Stimulated activated CD4-positive, alpha-beta T cell treated with anti-CD3 and anti-CD28 coated beads, TNF-alpha, amount 100 ng/mL, for 4 hours (primary cell): ENCODE measurements at places on chromosomes 5 and 9.

GRCh38 chr9:78940121-78940855 is 631.5 kb upstream of the TLE4 start:
- DNase-seq = no peak

DNA sequence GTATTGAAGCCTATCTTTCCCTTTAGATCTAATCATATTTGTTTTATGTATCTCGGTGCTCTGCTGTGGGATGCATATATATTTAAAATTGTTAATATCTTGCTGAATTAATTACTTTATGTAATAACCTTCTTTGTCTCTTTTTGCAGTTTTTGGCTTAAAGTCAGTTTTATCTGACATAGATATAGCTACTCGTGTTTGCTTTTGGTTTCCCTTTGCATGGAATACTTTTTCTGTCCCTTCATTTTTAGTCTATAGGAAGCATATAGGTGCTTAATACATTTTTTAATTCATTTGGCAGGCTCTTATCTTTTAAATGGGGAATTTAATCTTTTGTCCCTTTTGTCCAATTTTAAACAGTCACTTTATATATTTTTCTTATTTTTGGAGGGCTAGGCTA is 360.6 kb upstream of the PRR16 start:
- DNase-seq = no peak

- DNase-seq = no peak
Measured at GRCh38 chr9:7536310-7536939, 263.2 kb downstream of the DMAC1 start.

DNA sequence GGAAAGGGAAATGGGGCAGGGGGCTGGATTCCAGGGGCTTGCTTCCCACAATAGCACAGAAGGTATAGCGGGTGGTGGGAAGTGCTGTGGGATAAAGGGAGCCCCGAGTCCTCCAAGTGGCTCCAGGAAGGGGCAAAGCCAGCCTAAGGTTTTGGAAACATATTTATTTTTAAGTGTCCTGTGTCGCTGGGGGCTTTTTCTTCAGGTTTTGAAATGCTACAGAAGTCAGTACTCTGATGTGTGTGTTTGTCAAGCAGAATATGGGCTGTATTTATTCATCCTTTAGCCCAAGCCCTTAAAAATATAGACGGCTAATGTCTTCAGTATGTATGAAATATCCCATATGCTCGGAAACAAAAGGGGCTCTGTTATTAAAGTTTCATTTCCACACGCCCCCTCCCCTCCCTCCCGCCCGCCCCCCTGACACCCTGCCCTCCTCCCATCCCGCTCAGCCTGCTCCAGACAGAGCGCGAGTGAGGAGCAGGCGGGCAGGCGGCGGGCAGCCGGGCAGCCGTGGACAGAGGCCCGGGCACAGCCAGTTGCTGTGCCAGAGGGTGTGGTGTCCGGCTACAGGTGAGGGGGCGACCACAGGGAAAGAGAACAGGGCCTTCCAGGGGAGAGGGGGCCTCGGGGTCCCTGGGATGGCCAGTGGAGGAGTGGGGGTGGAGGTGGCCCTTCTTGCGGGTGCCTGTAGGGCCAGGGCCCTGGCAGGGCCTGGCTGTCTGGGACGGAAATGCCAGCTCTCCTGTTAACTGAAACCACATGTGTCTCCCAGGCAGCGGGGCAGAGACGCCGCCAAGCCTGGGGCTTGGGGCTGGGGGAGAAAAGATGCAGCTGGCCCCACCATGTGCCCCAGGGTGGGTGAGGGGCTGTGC is 39.6 kb upstream of the SYNPO start:
- no peak for DNase-seq

DNA sequence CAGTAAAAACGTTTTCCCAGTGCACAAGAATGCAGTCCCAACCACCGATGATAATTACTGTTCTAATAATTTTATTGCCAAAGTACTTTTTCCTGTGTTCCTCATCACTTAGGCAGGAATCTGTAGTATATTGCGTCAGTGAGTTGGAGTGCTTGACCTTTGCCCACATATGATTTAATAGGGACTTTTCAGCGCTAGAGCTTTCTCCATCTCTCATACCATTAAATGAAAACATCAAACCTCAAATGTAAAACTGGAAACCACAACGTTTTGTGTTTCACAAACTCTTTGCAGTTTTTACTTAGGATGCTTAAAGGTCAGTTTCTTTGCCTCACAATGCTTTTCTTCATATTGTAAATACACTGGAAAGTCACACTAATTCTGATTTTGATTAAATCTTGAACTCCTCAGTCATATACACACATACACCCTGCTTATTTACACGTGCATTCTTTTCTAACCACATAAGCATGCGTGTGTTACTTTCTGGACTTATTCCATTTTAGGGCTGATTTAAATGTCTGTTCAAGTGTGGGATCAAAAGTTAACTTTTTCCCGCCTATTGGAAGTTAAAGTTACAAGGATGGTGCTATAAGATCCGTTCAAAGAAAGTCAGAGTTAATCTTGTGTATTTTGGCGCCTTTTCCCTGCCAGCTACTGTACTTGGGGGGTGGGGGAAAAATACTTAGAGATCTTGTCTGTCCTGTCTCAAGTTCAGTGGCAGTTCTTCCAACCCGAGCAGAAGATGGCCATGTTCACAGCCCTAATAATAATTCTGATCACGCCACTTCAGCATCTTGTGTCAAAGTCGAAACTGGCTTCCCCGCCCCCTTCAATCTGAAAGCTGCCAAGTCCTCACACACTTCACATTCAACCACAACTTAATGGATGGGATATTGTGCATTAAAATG is 6.6 kb upstream of the NFIB start:
- no peak for DNase-seq

DNA sequence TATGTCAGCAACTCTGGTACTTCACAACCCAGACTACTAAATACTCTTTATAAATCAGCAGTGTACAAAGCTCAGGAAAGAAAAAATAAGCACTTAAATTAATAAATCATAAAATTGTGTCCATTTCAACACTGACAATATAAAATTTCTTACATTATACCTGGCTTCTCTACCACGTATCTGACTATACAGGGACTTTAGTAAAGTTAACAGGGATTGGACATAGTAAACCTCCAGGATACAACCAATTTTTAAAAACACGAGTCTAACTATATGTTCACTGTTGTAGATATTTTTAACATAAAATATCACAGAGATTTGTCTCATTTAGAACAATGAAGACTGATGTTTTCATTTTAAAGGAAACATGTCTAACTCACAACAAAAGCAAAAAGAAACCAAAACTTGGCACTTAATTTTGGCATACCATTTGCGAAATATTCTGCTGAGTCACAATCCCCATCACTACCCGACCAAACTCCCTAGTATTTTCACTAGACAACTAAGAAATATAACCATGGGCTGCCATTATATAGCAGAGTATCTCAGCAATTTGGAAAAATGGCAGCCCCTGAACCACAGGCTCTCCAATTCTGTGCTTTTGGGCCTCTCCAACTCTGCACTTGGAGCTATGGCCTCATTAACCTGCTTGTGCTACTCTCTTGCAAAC is 14.4 kb downstream of the FAM169A start:
- no peak for DNase-seq

- DNase-seq = no peak
Measured at GRCh38 chr5:149834246-149834855, 104.2 kb downstream of the PPARGC1B start.

- DNase-seq = no peak
Measured at GRCh38 chr9:83327750-83328622, 210.2 kb downstream of the FRMD3 start.

DNA sequence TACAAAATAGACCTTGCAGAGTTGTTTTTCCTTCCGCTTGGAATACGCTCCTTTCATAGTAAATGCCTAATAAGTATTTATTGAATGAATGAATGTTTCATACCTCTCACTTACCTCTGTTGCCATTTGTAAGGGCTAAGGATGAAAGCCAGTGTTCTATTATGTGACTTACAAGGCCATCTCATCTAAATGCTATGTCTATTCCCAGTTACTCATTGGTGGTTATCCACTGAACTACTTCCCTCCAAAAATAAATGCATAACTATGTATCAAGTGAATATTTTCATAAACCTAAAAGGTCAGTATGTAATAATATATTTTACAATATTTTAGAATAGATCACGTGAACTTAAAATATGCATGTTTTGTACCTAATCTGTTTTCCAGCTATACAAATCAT is 670.5 kb upstream of the RGMB start:
- DNase-seq = no peak

DNA sequence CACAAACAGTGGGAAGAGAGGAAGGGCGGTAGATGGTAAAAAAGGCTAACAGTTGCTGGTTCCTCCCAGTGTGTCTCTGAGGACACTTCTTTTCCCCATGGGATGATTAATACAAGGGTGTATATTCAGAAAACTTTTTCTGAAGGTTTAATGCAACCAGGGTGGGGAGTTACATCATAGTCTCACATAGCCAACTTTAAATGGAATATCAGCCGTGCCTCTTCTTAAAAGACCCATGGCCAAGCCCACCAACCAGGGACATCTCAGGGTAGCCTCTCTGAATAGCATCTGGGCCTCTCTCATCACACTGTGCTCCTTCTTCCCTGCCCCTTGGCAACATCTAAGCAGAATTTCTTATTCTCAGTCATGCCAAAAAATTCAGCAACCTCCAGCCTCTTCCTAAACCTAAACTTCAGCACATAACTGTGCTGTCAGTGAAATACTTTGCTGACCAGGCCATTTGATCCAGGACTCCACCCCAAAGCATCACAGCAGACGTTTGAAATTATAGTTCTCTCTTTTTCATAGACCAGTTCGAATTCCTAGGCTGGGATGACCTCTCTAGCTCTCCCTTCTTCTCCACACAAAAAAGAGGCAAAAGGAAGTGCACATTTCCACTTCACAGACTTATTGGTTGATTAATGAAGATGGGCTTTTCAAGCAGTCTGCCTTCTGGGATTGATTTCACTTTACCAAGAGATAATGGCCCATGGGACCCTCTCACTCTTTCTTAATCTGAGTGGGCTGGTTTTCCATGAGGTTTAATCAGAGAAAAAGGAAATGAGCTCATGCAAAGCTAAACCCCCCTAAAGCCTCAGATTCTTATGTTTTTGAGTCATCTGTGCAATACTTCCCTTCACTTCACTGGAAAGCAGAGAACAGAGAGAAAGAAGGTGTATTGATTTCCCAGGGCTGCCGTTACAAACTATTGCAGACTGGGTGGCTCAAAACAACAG is 85.1 kb upstream of the RAI14 start:
- no peak for DNase-seq

DNA sequence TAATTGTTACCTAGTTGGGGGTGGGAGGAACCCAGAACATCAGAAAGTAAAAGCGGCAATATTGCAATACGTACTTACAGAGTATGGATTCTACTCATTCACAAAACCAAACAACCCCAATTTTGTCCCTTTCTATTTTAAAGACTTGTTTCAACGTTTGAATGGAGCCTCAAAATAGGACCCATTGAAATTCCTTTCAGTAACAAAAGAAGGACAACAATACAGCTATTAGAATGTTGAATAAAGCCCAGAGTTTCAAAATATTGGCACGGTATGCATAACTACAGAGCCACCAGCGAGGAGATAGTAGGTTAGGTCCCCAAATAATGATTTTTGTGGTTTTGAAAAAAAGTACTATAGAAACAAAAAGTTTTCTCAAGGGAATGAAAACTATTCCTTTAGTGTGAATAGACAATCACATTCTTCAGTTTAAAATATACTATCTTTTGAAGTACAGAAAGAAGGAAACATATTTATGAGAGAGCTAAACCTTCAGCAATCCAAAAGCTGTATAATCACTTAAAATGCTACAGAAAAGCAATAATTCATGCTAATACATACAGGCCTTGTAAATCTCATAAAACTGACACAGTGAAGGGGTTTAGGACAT is 235.5 kb downstream of the RFX3 start:
- DNase-seq = no peak

- no peak for DNase-seq
Measured at GRCh38 chr5:33995865-33996264, 11.4 kb upstream of the SLC45A2 start.

- DNase-seq = no peak
Measured at GRCh38 chr9:36905101-36906066, 128.7 kb downstream of the PAX5 start.

- DNase-seq = no peak
Measured at GRCh38 chr9:96871176-96871575, 16.9 kb upstream of the ZNF782 start.

DNA sequence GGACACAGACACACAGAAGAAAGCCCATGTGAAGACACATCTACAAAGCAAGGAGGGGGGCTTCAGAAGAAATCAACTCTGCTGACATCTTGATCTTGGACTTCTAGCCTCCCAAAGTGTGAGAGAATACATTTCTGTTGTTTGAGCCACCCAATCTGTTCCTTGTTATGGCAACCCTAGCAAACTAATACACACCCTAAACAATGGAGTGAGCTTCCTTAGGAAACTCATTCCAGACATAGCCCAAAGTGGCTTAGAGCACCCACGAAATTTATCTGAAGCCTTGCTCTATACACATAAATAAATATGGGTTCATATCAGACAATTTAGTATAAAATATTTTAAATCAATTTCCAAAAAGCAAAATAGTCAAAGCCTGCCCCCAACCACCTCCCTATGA is 7.6 kb upstream of the TBC1D2 start:
- DNase-seq = no peak

- no peak for DNase-seq
Measured at GRCh38 chr5:33379757-33380156, 61.0 kb upstream of the TARS1 start.
